ENCODE measurements at places on chromosomes 3 and 15.

DNA sequence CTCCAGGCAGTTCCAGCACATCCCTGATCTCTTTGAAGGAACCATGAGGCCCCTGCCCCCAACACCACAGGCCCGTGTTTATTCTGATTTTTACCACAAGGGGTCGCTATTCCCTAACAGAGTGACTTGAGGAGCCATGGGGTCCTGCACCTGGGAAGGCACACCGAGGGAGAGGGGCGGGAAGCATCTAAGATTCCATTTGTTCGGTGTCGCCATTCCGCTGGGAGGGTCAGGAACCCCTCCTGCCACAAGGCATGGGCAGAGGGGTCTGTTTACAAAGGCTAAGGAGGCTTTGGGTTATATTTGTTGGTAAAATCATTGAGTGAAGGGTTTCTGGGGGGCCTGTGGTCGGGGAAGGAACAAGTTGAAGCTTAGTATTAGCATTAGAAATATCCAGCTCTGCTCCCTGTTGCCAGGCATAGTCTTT is 77.1 kb downstream of the WDR76 start:
- peaks cover 5% of the 10 kb centered on the region for H3K27me3 ChIP-seq
- DNase-seq = no peak
- H3K4me1 ChIP-seq = no peaks in the 10 kb centered on the region

- DNase-seq = no peak
- H3K4me3 ChIP-seq = no peak overlapping the region
- H3K4me1 ChIP-seq = no peaks in the 10 kb centered on the region
Observed at GRCh38 chr15:47866446-47866845, 149.1 kb downstream of the SEMA6D start.

DNA sequence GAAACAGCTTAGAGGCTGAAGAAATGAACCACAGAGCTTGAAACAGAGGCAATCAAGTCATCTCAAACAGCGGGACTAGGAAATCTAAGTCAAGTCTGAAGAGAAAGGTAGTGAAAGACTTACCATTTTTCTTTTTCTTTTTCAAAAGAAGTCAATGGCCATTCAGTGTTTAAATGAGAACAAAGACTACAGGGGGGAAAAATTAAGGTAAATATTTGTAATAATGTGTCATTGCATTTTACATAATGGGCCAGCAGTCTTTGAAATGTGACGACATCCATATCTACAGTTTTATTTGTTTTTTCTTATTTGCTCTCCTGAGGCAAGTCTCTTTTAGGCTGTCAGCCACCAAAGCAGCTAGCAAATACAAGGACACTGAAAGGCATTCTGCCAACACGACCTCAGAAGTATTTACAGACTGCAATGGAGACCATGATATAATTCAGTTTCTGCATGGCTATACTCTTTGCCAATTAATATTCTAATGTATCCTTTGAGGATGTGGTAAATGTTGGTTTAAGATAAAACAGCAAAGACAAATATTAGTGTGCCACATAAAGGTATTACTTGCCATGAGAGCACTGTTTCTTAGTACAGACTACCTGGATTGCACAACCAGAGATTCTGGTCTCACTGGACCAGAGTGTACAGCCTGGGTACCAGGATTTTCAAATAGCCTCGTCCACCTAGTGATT is 307.0 kb upstream of the THBS1 start:
- H3K4me3 ChIP-seq = no peak overlapping the region
- H3K4me1 ChIP-seq = no peaks in the 10 kb centered on the region
- no peaks in the 10 kb centered on the region for H3K36me3 ChIP-seq
- no peak for DNase-seq
- H3K27me3 ChIP-seq = no peaks in the 10 kb centered on the region

DNA sequence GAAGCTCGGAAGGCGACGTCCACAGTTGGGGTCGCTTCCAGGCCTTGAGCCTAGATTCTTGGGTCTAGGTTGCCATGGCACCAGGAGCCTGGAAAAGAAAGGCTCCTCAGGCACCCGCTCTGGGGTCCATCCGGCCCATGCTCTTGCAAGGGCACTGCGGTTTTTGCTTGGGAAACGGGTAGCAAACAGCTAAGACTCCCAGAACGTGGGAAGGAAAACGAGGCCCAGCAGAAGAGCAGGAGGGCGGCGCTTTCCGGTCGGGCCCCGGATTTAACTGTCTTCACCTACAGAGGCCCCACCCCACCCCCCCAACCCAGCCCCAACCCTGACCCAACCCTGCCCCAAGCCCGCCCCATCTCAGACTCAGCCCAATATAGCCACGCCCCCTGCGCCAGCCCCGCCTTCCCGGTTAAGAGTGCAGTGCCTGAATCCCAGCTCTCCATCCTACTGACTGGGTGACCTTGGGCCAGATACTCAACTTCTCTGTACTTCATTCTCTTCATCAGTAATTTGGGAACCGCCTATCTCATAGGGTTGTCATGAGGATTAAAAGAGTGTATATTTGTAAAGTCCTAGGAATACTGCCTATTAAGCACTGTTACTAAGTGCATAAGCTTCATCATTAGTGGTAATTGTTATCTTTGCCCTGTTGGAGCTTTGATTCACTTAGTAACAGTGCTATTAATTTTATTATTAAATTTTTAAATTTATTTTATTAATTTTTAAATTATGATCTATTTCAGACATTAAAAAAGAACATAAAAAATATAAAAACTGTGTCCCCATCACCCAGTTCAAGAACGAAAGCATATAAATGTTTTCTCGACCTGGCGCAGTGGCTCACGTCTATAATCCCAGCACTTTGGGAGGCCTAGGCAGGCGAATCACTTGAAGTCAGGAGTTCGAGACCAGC is 28.4 kb upstream of the SMAD6 start:
- H3K4me3 ChIP-seq = no peak overlapping the region
- H3K36me3 ChIP-seq = no peaks in the 10 kb centered on the region
- H3K27me3 ChIP-seq = no peaks in the 10 kb centered on the region
- H3K27ac ChIP-seq = no peak overlapping the region
- no peaks in the 10 kb centered on the region for H3K4me1 ChIP-seq
- DNase-seq = no peak

- no peaks in the 10 kb centered on the region for H3K4me1 ChIP-seq
- no peak for DNase-seq
- no peaks in the 10 kb centered on the region for H3K27me3 ChIP-seq
- H3K36me3 ChIP-seq = no peaks in the 10 kb centered on the region
- H3K27ac ChIP-seq = no peak overlapping the region
Observed at GRCh38 chr15:39788108-39788507, 5.5 kb upstream of the FSIP1 start.

- H3K4me1 ChIP-seq = no peaks in the 10 kb centered on the region
- H3K4me3 ChIP-seq = no peak overlapping the region
- no peaks in the 10 kb centered on the region for H3K27me3 ChIP-seq
Observed at GRCh38 chr15:31500766-31501449, 174.3 kb downstream of the KLF13 start.

GRCh38 chr3:89577637-89578530 is 470.5 kb downstream of the EPHA3 start:
- no peak overlapping the region for H3K4me3 ChIP-seq
- H3K36me3 ChIP-seq = no peaks in the 10 kb centered on the region
- H3K27ac ChIP-seq = no peak overlapping the region
- H3K4me1 ChIP-seq = peaks cover 12% of the 10 kb centered on the region

DNA sequence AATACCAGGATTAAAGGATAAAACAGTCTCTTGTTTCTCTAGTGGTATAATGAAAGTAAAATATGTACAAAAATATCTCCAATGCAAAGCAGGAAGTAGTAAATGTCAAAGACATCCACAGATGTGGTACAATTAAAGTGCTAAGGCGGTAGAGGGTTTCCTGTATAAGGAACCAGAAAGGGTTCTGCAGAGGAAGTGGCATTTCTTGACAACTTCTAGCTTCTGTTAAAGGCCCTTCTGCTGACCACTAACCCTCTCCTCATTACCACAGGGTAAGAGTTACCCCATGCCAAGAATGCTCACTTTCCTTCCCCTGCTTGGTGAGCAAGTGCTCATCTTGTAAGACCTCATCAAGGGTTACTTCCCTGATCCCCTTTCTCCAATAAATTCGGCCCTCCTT is 883.6 kb upstream of the NR2F2 start:
- no peak overlapping the region for H3K4me3 ChIP-seq
- no peaks in the 10 kb centered on the region for H3K36me3 ChIP-seq
- no peaks in the 10 kb centered on the region for H3K27me3 ChIP-seq
- no peaks in the 10 kb centered on the region for H3K4me1 ChIP-seq

DNA sequence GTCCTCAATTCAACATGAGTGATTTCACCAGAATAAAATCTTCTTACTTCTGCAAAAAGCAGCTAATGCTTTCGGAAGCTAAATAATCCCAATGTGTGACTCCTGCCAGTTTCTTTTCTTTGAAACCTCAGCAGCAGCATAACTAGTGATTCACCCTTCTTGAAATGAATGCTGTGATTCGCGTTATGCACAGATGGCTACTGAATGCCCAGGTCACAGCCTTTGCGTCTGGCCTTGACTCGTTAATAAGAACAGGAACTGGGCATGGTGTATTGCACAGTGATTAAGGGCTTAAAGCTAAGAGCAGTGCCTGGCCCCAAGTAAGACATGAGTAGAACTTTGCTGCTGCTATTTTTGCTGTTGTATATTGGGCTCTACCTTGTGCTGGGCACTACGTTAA is 19.0 kb downstream of the CGNL1 start:
- H3K36me3 ChIP-seq = no peaks in the 10 kb centered on the region
- no peak for DNase-seq
- H3K27me3 ChIP-seq = no peaks in the 10 kb centered on the region

DNA sequence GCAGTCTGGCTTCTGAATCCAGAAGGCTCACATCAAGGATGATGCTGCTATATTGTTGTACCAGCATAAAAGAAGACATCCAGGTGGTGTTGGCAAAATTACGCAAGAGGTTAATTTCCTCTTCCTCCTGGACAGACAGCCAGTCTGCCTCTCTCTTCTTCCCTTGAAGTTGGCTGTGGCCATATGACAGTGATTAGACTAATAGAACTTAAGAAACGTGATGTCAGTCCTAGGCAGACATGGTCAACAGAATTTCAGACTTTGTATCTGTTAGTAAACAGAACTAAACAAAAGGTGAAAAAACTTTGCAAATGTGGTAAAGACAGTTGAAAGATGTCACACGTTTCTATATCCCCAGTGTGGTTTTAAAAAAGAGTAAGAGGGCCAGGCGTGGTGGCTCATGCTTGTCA is 465.2 kb upstream of the NR2F2 start:
- no peaks in the 10 kb centered on the region for H3K27me3 ChIP-seq
- no peaks in the 10 kb centered on the region for H3K36me3 ChIP-seq
- DNase-seq = no peak
- H3K27ac ChIP-seq = no peak overlapping the region

DNA sequence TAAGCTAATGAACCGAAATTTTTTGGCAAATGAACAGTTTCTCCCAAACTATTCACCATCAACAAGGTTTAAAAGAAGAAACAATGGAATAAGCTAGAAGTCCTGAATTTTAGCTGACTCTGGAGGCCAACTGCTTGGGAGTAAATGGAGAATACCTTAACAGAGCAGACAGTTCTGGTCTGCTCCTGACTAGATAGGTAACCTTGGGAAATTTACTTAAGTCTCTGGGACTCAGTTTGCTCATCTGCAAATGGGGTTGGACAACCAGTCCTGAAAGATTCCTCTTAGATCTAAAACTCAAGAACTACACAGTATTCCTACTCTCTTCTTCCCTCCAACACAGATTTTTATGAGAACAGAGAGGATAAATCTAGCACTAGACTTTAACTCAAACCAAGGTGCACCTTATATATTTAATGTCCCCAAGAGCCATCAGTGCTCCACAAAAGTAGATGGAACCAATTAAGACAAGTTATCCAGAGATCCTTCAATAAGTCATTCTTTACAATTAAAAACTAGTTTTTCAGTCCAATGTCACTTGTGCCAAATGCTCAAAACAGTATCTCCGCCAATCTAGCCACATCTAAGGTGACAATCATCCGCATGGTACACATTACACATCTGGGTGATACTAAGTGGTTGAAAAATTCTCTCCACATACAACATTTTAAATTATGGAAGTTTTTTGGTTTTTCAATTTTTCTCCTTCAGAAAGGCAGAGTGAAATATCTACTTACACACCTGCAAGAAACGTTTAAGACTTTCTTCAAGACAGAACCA is 1.5 kb downstream of the RHOA start:
- DNase-seq = no peak
- H3K27ac ChIP-seq = peak overlapping the region; percentile 96
- peaks cover 80% of the 10 kb centered on the region for H3K4me1 ChIP-seq
- H3K27me3 ChIP-seq = no peaks in the 10 kb centered on the region
- H3K4me3 ChIP-seq = peak overlapping the region; percentile 90

DNA sequence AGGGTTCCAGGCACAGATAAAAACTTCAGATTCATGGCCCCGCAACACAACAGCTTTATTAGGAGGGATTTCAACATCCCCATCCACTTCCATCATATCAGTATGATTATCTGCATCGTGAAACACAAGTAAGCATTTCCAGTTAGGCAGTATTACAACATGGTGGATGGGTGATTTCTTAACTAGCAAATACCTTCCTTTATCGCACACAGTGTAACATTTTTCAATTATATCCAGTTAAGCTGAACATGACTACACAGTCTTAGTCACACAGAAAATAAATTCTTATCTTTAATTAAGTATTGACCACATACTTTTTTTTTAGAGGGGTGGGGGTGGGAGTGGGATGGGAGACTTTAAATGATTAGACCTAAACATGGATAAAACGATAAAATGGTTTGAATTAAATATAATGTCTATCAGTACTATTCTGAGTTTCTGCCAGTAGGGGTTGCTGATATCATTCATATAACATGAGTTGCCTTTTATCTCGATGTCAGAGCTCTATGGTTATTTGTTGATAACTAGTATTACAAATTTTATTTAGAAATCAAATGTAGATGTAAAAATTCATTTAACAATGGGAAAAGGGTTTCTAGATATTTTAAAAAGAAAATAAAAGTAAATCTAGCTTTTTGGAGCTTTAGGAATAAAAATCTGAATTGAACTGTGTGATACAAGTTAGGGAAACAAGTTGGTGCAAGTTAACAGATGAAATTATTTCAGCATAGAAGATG is 146.6 kb downstream of the TBL1XR1 start:
- H3K27me3 ChIP-seq = no peaks in the 10 kb centered on the region
- H3K27ac ChIP-seq = no peak overlapping the region
- DNase-seq = no peak
- no peaks in the 10 kb centered on the region for H3K36me3 ChIP-seq

GRCh38 chr3:168044049-168044448 is 51.7 kb downstream of the GOLIM4 start:
- no peak overlapping the region for H3K27ac ChIP-seq
- no peak for DNase-seq
- no peak overlapping the region for H3K4me3 ChIP-seq

GRCh38 chr3:128788268-128788869 is 62.4 kb downstream of the RAB7A start:
- no peak overlapping the region for H3K27ac ChIP-seq
- peaks cover 84% of the 10 kb centered on the region for H3K4me1 ChIP-seq
- no peak overlapping the region for H3K4me3 ChIP-seq
- no peak for DNase-seq
- H3K36me3 ChIP-seq = no peaks in the 10 kb centered on the region
- H3K27me3 ChIP-seq = no peaks in the 10 kb centered on the region

- no peaks in the 10 kb centered on the region for H3K36me3 ChIP-seq
- H3K4me1 ChIP-seq = peaks cover 3% of the 10 kb centered on the region
- no peaks in the 10 kb centered on the region for H3K27me3 ChIP-seq
- no peak for DNase-seq
- H3K27ac ChIP-seq = peak overlapping the region; percentile 3
Observed at GRCh38 chr15:49810720-49811119, 189.9 kb downstream of the DTWD1 start.
